Foreskin fibroblast (primary cell): ENCODE measurements at places on chromosomes 16 and 17.

GRCh38 chr17:32878211-32878610 is 1.3 kb upstream of the MYO1D start:
- DNase-seq: peak; percentile 85

DNA sequence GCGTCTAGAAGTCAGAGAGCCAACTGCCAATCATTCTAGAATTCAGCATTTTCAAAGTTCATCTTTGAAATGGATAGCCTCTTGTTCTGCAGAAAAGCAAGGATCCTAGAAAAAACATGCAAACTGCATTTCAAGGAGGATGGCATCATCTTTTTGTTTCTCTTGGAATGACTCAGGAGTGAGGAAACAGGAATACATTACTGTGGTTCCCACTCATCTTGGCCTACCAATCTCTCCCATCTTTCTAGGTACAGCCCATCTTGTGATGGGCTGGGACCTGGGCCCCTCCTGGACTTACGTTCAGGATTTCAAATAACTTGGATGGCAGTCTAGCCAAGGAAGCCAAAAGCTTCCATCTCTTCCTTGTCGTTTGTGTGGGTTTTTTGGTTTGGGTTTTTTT is 363.4 kb downstream of the CDH13 start:
- peak; percentile 67 for DNase-seq

DNA sequence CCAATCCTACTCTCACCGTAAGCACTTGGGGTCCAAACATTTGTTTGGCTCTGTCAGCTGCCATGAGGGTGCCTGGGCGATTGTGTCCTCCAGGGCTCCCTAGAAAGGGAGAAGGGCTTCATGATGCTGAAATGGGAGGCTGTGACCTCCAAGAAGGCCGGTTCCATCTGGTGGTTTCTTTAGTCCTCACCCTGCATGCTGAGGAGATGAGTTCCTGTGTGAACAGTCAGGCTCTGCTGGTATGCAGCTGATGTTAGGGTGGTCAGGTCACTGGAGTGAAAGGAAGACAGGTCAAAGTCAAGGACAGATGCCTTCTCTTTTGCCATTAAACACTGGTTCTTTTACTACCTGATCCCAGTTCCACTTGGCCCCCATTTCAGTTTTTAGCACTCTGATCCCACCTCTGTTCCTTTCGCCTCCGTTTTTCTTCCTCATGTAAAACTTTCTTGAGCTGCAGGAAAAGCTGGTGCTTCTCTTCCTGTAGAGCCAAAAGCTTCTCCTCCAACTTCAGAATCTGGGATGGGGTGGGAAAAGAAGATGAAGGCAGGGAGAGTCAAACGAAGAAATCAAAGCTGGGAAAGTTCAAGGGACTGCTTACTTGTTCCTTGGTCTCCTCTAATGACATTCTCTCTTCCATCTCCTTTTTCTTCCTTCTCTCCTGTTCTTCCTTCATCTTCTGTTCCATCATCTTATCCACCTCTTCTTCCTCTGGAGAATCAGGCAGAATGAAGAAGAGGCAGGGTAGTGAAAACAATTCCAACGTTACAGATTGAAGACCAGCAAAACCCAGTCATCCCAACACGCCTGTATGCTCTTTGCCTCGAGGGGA is 1.1 kb downstream of the GPS2 start:
- DNase-seq: peak; percentile 39

DNA sequence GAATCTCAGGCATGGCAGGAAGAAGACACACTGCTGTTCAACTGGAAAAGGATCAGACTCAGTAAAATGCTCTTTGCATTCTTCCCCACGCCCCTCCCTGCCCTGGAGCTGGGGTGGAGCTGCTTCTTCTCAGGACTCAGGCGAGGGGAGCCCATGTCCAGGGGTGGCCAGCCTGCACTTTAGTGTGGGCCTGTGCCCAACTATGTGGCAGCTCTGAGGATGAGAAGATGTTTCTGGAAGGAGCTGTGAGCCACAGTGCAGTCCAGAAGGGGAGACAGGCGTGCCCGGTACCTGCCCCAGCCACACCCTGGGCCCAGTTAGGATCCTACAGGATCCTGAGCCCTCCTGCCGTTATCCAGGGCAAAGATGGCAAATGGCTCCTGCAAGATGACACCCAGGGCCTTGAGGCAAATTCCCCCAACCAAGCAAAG is 120.3 kb downstream of the ANKRD11 start:
- DNase-seq: no peak

DNA sequence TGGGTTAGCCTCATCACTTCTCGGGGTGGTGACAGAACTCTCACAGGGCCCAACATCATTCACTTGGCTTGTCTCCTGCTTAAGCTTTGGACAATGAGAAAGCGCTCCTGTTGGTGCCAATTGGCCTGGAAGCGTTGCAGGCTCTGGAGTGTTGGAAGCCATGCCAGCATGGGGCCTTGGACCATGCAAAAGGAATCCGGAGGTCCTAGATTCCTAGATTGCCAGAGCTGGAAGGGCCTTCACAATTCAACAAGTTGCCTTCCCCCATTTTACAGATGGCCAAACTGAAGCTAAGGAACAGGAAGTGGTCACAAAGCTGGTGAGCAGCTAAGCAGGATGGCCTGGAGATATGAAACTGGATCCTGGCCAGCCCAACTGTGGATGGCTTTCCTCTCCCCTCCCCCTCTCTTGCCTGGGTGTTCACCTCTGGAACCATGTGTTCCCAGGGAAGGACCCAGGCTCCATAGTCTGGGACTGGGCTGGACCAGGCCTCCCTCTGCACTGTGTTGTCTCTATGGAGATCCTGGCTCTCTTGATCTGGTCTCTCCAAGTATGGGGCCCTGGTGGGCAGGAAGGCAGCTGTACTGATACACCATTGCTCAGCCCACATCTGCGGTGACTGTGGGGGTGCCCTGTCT is 6.0 kb upstream of the IGFBP4 start:
- DNase-seq: no peak

DNA sequence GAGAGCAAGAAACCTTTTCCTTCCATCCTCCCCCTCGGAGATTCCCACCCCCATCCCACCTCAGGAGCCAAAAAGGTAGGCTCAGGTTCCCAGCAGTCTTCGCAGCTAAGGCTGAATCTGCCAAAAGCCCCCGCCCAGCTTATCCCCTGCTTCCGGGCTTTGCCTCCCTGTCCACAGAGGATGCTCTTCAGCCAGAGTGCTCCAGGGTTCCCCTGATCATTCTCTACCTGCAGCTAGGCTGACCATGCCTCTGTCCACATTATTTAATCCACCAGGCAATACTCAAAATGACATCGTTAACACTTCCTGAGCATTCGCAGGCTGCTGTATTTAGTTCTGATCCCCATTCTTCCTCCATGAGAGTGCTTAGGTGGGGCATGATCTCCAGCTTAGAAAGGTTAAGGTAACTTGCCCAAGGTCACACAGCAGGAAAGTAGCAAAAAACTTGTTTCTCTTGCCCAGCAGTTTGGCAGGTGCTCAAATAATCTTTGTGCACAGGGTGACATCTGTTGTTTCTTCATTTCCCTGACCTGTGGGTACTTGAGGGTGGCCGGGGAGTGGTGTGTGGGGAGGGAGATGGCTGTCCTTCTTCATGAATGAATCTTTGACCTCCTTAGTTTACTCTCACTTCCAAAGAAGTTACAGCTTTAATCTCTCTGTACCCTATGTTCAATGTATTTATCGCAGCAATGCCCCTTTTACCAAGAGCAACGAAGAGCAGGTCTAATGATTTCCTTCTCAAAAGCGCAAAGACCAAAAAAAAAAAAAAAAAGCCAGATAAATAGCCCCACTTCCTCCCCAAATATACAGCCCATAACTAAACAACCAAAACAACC is 848 bp upstream of the TBKBP1 start:
- peak; percentile 54 for DNase-seq

GRCh38 chr17:2693561-2694380 is 17.8 kb downstream of the CLUH start:
- no peak for DNase-seq

DNA sequence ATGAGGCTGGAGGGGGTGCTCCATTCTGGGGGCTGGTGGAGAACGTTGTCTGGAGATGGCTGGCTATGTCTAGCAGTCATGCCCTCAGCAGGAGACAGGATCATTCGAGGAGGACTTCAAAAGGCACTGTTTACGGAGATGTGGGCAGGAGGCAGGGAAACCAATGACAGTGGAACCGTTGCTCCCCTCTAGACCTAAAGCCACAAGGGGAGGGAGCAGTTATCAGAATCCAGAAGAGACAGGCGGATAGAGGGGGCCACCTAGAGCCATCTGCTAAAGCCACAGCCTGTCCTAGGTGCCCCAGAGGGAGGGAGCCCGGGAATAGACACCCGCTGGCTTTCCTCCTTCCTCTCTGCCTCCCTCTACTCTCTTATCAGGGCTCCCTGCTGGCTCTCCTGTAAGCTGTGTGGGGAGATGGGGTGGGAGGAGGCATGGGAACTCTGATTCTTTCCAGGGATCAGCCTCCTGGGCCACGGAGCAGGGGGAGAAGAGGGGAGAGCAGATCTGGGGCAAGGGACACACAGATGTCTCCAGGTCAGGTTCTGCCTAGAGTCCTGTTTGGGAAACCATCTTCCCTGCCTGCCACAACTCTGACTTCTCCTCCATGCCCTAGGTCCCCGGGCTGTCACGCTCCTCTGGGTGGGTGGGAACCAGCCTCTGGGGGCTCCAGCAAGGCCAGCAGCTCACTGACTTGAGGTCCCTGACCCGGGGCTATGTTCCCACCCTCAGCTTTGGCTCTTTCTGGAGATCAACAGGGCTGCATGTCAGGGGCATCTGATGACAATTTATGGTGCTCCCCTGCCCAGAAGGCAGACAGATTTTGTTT is 42.3 kb downstream of the IRX3 start:
- DNase-seq: no peak

GRCh38 chr17:55023626-55024025 is 55.1 kb downstream of the STXBP4 start:
- DNase-seq: no peak

DNA sequence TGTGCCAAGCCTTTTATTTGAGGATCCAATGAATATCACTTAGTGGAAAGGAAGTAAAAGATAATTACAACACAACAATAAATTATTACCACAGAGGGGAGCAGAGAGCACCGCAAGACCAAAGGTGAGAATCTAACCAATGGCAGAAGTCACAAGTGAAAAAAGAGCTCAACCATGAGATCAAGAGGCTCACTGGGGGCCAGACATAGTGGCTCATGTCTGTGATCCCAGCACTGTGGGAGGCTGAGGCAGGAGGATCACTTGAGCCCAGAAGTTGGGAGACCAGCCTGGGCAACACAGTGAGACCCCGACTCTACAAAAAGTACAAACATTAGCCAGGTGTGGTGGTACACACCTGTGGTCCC is 17.7 kb downstream of the ANKRD11 start:
- DNase-seq: no peak

DNA sequence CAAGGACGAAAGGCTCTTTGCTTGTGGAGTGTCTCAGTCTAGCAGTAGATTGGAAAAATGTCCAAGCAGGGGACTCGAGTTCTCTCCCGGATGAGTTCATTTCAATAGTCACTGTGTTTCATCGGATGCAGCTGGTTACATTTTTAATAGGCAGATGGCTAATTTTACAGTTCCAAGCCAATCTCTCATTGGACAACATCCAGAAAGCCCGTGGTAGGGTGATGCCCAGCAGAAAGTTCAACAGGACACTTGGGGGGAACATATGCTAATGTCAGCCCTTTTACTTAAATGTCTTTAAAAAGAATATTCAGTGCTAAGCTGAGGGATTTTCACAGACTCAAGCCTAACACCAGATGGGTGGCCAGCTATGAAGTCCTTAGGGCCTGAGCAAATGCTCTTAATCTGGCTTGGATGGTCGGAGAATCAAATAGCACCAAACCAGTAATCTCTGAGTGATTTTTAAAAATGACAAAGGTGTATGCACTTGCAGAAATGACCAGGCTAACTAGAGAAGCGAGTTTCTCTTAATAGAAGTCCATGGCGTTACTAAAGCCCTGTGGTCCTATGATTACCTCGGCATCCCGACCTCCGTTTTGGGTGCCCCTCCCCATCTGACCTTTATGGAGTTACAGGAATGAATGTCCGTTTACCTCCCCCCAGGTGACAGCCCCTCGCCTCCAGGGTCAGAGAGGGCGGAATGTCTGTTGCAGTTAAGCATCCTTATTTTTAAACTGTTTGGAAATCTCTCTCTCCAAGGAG is 289.2 kb upstream of the SALL1 start:
- peak; percentile 64 for DNase-seq

GRCh38 chr17:9805769-9806168 is 14.4 kb upstream of the DHRS7C start:
- DNase-seq: no peak

- DNase-seq: no peak
These were observed 25.4 kb downstream of the CDRT15 start for GRCh38 chr17:14211246-14211645.

DNA sequence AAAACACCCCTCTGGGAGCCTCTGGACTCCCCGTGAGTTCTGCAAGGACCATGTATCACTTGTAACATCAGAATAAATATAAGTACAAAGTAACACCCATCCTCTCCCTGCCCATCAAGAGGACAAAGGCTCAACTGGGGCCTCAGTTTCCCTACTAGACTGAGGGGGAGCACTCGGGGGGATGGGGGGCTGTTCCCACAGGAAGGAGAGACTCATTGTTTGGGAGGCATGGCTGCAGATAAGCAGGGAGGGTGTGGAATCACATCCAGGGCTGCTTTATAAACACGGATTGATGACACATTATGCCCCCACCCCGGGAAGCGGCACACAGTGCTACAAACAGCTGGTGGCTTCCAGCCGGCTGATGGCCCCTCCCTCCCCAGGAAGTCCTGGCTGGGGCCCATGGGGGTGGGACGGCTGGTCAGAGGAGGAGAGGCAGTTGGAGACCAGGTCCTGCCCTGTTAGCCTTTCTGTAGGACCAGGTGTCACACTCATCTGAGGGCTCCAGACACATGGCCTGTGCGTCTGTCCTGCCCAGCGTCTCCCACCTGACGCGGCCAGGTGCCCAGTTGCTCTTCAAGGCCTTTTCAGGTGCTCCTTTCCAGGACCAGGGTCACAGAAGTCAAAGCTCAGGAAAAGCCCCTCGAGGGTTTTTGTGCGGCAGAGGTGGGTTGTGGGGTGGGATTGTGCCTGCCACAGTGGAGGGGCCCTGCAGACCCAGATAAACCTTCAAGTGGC is 1.3 kb upstream of the MPG start:
- peak; percentile 97 for DNase-seq

DNA sequence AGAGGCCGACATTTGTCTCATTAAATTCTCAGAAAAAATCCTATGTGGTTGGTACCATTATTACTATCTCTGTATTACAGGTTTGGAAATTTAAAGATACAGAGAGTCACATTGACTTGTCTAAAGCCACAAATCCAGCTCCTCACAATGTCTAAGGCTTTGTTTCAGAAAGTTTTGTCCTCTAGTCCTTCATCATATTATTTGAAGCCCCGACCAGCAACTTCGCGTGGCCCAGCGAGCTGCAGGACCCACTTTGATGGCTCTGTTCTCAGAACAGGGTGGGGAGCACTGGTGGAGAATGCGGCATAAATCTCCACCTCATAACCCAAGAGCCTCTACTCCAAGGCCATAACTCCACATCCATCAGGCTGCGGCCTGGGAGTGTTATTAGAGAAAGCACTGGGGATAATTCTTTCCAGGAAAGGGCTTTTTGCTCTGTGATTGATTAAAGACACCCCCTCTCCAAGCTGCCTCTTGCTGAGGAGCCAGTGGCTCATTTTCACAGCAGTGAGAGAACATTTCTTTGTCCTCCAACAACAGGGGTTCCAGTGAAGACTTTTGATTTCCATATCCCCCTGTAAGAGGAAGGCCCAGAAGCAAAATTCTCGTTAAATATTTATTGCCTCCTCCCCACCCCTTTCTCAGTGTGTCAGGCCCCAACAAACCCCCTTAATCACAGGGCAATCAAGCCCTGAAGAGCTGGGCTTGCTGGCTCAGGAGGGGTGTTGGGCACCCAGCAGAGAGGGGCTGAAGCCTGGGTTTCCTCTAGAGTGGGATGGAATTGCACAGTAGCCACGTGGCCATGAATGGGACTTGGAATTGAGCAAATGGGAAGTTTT is 113.7 kb upstream of the CDH11 start:
- DNase-seq: no peak

GRCh38 chr17:73394512-73395450 is 83.0 kb upstream of the CDC42EP4 start:
- no peak for DNase-seq
